Effector memory CD8-positive, alpha-beta T cell (primary cell): ENCODE measurements at places on chromosomes 5 and 9.
A peak's percentile ranks its signal among the peaks of the same experiment; 100 is the strongest.

GRCh38 chr5:160310552-160311295 is 1.6 kb downstream of the CCNJL start:
- DNase-seq: no peak

- DNase-seq: no peak
These were observed 93.5 kb downstream of the FOXD1 start for GRCh38 chr5:73355108-73355507.

GRCh38 chr9:78677326-78677725 is 380.4 kb downstream of the PSAT1 start:
- DNase-seq: no peak

DNA sequence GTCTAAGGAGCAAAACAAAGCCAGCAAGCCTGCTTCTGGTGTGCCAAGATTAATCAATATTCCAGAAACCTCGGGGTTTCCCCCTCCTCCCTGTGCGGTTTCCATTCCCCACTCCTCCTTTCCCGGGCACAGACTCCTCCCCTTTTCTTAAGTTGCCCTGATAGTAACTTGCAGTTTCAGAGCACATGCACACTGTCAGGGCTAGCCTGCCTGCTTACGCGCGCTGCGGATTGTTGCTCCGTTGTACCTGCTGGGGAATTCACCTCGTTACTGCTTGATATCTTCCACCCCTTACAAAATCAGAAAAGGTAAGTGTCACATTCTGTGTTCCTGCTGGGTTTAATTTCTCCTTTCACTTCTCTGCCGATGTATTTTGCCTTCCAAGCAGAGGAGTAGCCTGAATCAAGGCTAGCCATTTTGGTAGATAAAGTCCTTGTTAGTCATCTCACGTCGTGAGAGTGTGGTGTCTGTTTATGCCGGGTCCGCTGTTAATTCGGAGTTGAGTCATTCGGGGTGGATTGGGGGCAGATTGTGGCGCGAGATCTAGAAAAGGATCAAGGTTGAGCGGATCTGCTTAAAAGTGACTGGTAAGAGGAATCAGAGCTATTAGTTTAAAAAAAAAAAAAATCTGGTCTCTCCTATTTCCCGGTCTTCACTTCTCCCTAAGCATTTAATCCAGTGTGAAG is at the start of gene SLC1A3:
SLC1A3 (plus strand) TSS at position 179 of the 686 bp plus-strand sequence. CDS start 1,818 bp downstream, outside the sequence.
- no peak for DNase-seq

DNA sequence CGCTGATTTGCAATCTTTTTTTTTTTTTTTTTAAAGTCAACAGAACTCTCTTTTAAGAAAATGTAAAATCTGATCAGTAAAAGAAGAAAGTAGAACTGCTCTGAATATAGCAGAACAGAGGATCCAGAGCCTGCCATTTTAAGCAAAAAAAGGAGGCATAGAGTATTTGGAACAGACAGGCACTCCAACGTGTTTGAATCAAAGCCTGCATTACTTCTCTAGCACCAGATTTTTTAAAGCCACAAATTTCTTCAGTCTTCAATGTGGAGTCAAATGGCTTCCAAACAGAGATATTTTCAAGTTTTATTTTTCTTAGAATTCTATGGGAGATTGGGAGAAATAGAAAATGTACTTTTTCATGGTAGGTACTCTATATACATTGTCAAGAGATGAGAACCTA is 5.1 kb downstream of the PAIP1 start:
- DNase-seq: no peak

DNA sequence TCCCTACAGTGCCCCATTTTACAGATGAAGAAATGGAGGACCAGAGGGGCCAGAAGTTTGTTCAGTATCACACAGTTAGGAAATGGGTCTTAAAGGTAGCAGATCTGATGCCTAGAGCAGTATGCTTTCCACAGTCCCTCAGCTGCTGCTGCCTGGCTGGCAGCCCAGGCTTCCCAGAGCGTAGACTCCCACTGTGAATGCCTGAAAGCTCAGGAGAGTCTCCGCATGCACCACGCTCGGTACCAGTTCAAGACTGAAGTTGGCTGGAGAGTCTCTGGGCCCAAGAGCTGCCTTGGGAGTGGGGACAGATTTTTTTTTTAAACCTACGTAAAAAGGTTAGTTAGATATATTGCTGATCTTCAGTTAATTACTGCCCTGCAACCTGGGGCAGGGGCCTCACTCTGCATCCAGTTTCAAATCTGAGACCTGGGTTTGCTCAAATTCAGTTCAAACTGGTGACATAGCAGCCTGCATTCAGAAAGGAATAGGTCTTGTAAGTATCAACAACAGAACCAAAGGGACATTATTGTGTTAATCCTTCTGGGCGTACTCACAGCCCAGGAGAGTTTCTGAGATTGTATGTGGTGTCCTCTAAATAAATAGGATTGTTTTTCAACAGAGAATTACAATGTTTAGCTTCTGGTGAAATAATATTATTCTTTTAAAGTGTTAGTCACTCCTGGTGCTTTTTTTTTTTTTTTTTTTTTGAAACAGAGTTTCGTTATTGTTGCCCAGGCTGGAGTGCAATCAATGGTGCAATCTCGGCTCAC is 8.3 kb downstream of the NANS start:
- DNase-seq: no peak

- DNase-seq: no peak
These were observed 280.0 kb downstream of the HINT1 start for GRCh38 chr5:130885027-130885426.

- peak; percentile 63 for DNase-seq
These were observed 12.9 kb downstream of the RGS14 start for GRCh38 chr5:177370488-177371119.

GRCh38 chr5:119287547-119288111 is 68.2 kb upstream of the TNFAIP8 start:
- no peak for DNase-seq

DNA sequence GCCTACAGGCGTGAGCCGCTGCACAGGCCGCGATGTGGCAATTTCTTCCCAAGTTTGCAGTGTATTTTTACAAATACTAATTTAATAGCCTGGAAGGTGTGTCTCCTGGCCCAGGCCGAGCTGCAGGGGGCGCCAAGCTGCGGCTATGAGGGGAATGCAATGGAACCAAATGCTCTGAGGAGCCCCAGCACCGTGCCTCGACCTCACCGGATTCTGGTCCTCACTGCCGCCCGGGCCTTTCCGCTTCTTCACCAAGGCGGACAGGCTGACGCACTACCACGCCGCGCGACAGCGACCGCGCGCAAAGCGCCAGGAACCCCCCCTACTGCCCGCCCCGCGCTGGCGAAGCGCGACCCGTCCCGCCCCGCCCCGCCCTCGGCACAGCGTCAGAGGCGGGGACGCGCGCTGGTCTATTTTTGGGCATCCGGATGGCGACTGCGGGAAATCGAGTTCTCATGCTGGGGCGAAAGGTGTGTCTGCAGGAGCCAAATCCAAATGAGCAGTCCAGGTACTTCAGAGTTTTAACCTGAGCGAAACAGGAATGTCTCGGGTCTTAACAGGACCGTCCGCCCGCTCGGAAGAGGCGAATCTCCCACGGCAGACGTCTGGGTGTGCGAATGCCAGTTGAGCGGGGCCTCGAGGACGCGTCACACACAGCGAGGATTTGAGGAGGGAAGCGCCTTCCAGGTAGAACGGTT is 31.7 kb upstream of the PRXL2C start:
- DNase-seq: peak; percentile 65

GRCh38 chr9:99725852-99726251 is 95.8 kb upstream of the NR4A3 start:
- no peak for DNase-seq

GRCh38 chr9:105385381-105385985 is 62.4 kb upstream of the FSD1L start:
- DNase-seq: no peak

DNA sequence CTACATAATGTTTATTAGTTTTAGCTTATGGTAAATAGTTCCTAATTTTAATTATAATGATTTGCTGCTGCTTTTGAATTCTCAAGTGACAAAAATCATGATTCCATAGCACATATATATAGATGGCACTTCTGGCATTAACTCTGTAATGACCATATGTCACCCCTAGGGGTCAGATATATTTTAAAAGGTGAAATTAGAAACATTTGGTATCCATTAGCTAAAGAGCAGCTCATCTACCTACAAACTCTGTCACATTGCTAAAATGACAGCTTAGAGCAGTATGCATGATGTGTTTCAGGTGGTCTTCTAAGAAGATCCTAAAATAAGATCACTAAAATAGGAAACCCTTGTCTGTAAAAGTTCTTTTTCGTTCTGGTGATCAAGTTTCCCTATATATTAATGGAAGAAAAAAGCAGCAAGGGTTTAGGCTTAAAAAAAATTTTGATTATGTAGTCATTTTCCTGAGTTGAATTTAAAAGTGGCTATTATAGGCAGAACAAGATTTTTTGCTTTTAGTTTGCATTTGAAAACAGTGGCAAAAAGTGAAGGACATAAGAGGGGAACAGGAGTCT is 157.7 kb upstream of the POU5F2 start:
- DNase-seq: no peak

DNA sequence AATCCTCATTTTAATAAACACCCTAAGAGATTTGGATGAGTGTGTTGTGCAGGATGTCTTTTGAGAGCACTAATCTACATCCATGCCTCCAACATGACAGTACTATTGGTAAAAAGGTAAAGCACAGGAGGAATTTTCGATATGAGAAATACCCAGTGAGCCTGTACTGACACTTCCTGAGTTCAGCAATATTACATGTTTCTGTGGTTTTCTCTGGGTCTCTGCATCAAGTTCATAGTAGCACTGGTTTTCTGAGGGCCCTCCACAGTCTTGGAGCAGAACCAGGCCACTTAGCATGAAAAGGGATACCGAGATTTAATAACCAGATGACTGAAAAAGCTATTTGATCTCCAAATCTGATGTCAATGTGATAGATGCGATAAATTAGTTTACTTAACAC is 524.1 kb downstream of the TMEM38B start:
- no peak for DNase-seq

DNA sequence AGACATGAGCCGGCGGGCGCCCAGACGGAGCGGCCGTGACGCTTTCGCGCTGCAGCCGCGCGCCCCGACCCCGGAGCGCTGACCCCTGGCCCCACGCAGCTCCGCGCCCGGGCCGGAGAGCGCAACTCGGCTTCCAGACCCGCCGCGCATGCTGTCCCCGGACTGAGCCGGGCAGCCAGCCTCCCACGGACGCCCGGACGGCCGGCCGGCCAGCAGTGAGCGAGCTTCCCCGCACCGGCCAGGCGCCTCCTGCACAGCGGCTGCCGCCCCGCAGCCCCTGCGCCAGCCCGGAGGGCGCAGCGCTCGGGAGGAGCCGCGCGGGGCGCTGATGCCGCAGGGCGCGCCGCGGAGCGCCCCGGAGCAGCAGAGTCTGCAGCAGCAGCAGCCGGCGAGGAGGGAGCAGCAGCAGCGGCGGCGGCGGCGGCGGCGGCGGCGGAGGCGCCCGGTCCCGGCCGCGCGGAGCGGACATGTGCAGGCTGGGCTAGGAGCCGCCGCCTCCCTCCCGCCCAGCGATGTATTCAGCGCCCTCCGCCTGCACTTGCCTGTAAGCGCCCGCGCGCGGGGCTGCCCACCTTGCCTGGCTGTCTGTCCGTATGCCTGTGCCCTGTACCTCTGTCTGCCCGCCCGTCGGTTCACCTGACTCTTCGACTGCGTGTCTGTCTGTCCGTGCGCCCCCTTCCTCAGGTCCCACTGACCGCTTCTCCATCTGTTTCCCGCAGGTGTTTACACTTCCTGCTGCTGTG is 412 bp downstream of the FGF18 start:
- peak; percentile 18 for DNase-seq

GRCh38 chr5:63774939-63775338 is 187.3 kb downstream of the HTR1A start:
- DNase-seq: no peak

DNA sequence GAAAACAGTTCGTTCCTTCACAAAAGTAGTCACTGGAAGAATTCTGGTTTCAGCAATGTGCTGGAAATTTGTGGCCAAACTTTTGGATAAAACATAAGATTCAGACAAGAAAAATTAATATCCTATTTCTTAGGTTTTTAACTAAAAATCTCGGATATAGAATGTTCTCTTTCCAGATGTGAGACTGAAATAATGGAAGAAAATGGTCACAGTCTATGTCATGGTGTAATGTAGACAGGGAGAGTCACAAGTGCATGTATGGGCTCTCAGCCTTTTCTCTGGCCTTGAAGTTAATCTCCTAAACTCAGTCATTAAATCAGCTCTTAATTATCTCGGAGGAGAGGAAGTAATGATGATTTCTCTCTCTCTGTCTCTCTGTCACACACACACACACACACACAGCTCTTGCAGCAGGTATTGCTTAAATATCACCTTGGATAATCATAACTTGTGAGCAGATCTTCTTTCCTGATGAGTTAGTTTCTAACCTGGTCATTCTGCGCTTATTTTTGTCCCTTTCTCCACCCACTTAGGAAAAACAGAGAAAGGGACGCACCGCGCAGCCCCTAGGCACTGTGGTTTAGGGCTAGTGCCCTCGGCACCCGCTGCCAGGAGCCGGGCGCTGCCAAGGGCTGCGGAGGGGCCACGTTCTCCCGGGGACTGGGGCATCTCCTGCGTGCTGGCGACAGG is 672 bp upstream of the ITGA2 start:
- DNase-seq: no peak

DNA sequence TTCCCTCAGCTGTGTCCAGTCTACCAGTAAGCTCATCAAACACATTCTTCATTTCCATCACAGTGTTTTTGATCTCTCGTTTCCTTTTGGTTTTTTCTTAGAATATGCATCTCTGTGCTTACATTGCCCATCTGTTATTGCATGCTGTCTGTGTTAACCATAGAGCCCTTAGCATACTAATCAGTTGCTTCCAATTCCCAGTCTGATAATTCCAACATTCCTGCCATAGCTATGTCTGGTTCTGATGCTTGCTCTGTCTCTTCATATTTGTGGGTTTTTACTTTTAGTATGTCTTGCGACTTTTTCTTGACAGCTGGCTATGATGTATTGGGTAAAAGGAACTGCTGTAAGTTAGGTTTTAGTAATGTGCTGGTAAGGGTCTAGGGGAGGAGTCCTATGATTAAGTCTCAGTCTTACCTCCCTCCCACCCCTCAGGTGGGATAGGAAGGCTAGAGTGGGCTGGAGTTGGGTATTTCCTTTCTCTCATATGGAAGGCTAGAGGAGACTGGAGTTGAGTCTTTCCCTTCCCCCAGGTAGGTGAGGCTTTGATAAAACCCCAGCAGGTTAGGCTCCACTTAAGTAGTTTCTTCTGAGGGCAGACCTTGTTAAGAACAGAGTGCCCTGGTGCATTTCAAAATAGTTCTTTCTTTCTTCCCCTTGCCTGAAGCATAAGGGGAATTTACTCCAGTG is 99.1 kb upstream of the RASGRF2 start:
- no peak for DNase-seq

DNA sequence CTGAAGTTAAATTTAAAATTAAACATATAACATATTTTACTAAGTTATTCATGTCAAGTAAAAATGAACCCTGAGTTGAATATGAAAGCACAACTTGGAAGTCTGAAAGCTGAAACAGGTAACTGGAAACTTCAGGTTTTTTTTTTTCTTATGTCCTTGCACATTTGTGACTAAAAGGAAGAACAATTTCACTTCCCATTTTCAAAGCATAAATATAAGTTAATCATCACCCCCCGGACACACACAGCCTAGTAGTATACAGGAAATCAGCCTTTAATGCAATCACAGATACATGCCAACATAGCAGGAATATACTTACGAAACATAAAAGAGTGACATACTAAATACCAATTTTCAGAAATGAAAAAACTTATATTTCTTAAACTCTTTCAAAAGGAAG is 225.9 kb downstream of the RFX3 start:
- no peak for DNase-seq
